GM12878 (cell line): ENCODE measurements at places on chromosomes 2 and 18. TPM values are rescaled to one million over a fixed set of nuclear protein-coding genes. Genes with fewer than 3 reads are reported as not detected.

GRCh38 chr2:96584017-96584416, 47.5 kb downstream of the ARID5A start:
- H3K27ac ChIP-seq, result no peak overlapping the region
- H3K27me3 ChIP-seq, result no peaks in the 10 kb centered on the region
- no peak for DNase-seq
- no peaks in the 10 kb centered on the region for H3K4me1 ChIP-seq

DNA sequence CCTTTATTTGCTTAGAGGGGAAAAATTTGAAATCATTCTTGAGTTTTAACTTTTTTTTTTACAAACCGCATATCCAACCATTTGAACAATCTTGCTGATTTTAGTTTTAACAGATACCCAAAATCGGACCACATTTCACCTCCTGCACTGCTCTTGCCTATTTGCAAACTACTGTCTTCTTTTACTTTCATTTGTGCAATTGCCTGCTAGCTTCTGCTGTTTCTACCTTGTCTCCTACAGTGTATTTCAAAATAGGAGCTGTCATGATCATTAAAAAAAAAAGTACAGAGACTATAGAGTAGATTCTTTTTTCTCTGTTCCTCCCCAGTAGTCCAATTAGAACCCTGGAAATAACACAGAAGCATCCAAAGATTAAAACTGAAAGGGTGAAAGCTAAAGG, 1081.2 kb downstream of the SOCS6 start:
- no peaks in the 10 kb centered on the region for H3K4me1 ChIP-seq
- H3K27me3 ChIP-seq, result no peaks in the 10 kb centered on the region
- DNase-seq, result no peak
- H3K36me3 ChIP-seq, result no peaks in the 10 kb centered on the region
- H3K4me3 ChIP-seq, result no peak overlapping the region

DNA sequence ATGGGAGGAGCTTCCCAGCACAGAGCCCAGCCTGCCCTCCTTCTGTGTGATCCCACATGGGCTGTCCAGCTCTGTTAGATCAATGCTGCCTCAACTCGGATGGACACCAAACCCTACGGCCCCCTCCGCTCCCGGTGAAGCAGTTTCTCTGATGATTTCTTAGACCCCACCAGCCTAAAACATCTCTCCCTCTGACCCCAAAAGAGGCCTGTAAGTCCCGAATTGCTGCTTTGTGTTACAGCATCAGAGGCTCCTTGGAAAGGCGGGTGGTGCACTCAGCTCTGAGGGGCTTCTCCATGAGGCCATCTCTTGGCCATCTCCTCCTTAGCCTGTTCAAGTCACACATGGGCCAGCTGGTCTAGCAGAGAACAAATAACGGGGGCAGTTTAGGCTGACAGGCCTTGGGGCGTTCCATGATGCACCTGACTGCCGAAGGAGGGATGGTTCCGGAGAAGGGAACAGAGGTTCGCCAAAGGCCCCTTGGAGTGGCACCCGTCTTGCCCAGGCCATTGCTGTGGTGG, 240.7 kb downstream of the SH3RF3 start:
- no peak for DNase-seq
- no peaks in the 10 kb centered on the region; the same call in 1 of the 2 replicates for H3K4me1 ChIP-seq
- H3K4me3 ChIP-seq, result no peak overlapping the region
- no peaks in the 10 kb centered on the region for H3K36me3 ChIP-seq

- H3K36me3 ChIP-seq, result peaks cover 4% of the 10 kb centered on the region; the same call in 1 of the 2 replicates
- no peaks in the 10 kb centered on the region for H3K4me1 ChIP-seq
- DNase-seq, result no peak
- H3K27ac ChIP-seq, result no peak overlapping the region
- H3K4me3 ChIP-seq, result no peak overlapping the region
- no peaks in the 10 kb centered on the region for H3K27me3 ChIP-seq
These were observed 57.3 kb upstream of the PSMD14 start for GRCh38 chr2:161250864-161251436.

GRCh38 chr2:10333247-10333613, 30.5 kb downstream of the HPCAL1 start:
- no peaks in the 10 kb centered on the region for H3K36me3 ChIP-seq
- no peak overlapping the region for H3K27ac ChIP-seq
- DNase-seq, result no peak
- peaks cover 23% of the 10 kb centered on the region for H3K4me1 ChIP-seq
- H3K4me3 ChIP-seq, result no peak overlapping the region

Gene ADCYAP1
- not detected in 2 replicates for total RNA-seq
